NCI-H524 (cell line): ENCODE measurements at places on chromosomes 7 and 10.
A peak's percentile ranks its signal among the peaks of the same experiment; 100 is the strongest.

DNA sequence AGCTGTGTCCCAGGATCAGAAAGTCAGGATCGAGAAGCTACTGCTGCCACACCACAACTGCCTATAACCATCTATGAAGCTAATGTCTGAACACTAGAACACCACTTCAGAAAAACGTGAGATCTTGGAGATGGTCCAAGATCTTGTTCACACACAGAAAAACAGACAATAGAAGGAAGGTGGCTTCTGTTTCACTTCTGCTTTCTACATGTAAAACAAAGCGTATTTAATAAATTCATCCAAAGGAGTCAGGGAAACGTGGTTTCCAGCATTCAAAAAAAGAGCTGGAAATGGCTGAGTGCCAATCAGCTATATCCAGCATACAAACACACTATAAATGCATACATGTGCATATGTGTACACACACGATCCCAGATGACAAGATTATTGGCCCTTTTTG is 70.2 kb upstream of the CCDC71L start:
- no peak for DNase-seq

- DNase-seq = no peak
Observed at GRCh38 chr7:8831376-8831775, 398.0 kb downstream of the NXPH1 start.

DNA sequence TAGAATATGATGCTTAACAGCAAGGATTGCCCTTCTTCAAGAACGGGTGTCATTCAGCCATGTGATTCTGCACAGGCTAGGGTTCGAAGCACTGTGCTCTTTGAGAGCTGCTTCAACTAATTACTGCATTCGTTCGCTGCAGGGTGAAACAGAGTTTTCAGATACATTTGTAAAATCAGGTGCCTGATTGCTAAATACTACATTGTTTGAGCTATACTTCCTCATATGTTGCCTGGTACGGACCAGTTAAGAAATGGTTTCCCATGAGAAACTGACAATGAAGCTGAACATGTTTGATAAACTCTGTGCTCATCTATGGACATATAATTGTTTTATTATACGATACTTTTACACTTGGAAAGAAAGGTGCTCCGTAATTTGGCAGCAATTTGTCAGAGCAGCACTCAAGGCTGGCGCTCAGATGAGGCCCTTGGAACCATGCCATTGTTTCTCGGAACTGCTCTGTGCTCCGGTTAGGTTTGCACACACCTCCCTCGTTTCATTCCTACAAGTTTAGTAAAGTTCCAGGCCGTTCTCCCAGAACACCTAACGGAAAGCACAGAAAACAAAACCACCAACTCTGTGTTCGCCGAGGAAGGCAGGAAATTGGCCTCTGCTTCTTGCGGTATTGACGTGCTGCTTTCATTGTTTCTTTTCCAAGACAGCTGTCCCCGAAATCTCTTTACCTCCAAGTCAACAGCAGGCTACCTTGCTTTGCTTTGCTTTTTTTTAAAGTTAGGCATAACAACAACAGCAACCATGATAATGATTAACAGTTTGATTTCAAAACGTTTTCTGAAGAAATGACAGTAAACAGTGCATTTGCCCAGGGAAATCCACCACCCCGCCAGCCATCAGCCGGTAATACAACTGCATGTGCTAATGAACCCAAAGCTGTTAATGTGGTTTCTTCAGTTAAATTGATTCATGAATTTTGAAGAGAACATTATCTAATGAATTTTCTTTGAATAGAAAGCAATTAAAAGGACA is 206.9 kb downstream of the EBF3 start:
- no peak for DNase-seq

- DNase-seq = no peak
Observed at GRCh38 chr7:16875861-16876260, 5.9 kb downstream of the AGR3 start.

GRCh38 chr7:37920849-37921805 is 687 bp downstream of the EPDR1 start:
- peak; percentile 48 for DNase-seq

- DNase-seq = peak; percentile 72
Observed at GRCh38 chr7:111532625-111533024, 29.7 kb downstream of the IMMP2L start.
